NCI-H748 treated with DMSO at 0.1 percent for 48 hours (cell line): ENCODE measurements at places on chromosomes 6 and 20.

- DNase-seq, result no peak
These were observed 22.0 kb downstream of the LYRM2 start for GRCh38 chr6:89616531-89616930.

DNA sequence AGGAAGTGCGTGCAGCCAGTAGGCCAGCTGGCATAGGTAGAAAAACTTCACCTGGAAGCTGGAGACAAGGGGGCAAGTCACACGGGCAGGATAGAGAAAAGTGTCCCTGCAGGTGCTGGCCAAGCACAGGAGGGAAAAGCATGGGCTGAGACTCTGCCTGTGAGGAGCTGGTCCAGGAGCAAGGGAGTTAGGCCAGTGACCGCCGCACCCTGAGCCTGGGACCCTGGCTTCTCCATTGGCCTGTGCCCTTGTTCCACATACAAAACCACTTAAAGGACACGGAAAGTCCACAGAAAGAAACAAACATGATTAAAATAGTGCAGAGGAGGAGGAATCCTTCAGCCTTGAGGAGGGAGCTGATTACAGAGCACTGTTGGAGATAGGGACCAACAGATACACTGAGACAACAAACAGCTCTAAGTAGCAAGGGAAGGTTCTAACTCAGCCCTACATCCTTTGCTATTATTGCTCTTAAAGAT lies 68.6 kb downstream of the TRAM2 start:
- no peak for DNase-seq

- DNase-seq, result no peak
These were observed 11.1 kb downstream of the PNPLA1 start for GRCh38 chr6:36280983-36281382.

- no peak for DNase-seq
These were observed 222.0 kb upstream of the SYNCRIP start for GRCh38 chr6:85864453-85865401.

- DNase-seq, result no peak
These were observed 1.4 kb upstream of the CHD6 start for GRCh38 chr20:41619360-41620100.

DNA sequence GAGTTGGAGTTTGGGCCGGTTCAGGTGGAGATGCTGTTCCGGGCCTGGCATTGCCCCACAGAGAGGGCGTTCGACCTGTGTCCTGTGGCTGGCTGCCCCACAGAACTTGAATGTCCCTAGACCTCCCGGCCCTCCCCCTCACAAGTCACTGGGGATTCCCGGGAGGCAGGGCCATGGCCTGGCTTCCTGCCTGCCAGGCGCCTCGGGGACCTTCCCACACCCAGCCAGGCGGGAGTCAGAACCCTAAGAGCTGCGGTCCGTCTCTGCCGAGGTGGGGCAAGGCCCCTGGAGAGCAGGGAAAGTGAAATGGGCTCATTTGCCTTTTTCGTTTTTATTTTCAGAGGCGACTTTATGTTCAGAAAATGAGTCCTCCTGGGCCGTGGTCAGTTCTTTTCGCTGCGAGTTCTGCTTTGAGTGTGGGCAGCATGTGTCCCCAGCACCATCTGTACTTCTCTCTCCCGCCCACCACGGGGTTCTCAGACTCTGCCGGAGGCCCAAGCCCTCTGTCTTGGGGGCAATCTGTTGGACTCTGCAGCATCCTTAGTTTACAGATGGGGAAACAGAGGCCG lies 8.5 kb downstream of the RBM38 start:
- no peak for DNase-seq

GRCh38 chr20:52601295-52601971 lies 370.7 kb upstream of the TSHZ2 start:
- no peak for DNase-seq

GRCh38 chr20:61765871-61766654 lies 299.6 kb downstream of the TAF4 start:
- no peak for DNase-seq

GRCh38 chr6:63816982-63817436 lies 181.4 kb downstream of the PHF3 start:
- DNase-seq, result peak; percentile 8

DNA sequence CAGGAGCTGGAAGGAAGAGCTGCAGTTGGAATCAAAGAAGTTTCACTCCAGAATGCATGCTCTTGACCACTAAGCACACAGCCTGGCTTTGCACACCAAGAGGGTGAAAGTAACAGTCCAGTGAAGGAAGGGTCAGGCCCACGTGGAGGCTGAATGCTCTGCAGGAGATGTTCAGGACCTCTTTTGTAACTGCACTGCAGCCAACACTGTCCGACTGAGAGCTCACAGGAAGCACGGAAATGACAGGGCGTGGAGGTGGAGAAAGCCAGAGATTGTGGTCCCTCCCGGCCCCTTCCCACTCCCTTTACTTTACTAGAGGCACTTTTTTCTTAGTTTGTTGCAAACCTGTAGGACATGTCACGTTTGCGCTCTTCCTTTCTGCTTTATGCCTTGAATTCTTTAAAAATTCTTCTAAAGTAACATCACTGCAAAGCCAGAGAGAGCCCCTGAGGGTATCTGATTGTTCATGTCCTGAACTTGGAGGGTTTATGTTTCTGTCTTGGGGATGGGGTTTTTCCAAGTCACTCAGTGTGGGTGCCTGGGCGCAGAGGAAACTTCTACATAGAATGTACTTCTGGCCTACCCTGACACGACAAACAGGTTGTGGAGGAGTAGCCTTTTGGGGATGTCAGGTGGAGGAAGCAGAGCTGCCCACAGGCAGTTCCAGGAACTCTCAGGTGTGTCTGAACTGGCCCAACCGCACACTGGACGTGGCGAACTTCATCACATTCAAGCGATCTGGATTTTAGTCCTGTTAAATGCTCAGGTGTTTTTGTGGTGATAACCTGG lies 40.9 kb downstream of the JAG1 start:
- no peak for DNase-seq

GRCh38 chr6:75418233-75418632 lies 75.4 kb downstream of the FILIP1 start:
- DNase-seq, result peak; percentile 68

- no peak for DNase-seq
These were observed 36.3 kb downstream of the ECT2L start for GRCh38 chr6:138832182-138832581.

DNA sequence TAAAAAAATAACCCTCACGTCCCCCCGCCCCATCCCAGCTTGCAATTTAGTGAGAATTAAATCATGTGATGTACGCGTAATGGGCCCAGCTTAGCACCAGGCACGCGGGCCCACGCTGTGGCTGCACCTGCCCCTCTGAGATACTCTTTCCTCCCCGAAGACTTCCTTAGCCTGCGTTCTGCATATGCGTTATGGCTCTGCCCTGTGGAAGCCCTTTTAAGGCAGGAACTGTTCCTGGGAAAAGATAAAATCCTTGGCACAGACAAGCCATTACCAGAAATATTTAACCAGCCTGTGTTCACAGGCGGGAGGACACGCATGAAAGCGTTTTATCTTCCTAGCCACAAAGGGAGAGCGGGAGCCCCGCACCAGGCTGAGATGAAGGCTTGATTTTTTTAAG lies 311.0 kb downstream of the LRFN2 start:
- DNase-seq, result no peak

- no peak for DNase-seq
These were observed 869 bp downstream of the COL21A1 start for GRCh38 chr6:56246541-56246880.

DNA sequence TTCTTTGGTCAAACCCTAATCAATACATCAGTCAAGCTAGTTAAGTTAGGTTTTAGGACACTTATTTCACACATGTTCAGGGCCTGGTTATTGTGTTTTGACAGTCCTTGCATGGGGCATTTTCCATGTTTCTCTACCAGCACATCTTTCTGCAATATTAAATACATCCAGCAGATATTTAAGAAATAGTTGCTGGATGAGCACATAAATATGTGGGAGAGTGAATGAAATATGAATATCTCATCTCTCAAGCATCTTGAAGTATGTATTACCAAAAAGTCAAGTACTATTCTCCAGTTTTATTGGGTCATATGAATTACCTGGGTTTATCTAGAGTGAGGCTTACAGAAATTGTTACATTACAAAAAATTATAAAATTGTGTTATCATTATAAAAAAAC lies 621.9 kb upstream of the GJE1 start:
- DNase-seq, result no peak

DNA sequence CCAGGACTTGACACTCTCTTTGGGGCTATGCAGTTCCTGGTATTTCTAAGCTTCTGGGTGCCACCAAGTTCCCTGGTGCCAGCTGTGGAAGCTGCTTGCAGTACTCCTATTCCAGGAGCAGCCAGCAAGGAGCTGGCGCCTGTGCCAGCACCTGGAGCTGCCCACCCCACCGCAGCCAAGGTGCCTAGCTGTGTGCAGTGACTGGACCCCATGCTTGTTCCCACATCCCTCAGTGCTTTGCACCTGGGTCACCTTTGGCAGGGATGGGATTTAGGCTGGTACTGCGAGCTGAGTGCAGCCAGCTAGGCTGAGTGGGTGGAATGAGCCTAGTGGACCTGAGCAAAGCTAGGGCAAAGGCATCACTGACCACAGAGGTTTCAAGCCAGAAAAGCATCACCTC lies 1674.9 kb downstream of the HACE1 start:
- no peak for DNase-seq

DNA sequence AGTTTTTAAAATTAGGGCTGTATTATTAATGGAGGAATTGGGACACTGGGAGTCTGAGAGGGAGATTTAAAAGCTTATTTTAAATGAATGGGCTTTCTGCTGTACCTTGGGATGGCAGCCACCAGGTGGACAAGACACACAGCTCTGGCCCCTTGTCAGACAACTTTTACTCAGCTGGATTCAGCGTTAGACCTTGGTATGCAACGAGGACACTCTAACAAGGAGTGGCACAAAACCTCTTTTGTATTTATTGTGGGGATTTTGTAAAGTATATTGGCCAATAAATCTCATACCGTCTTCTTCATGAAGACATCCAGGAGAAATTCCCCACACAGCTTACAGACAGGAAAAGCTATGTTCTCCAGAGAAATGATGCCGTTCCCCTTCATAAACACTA lies 105.7 kb downstream of the LCA5 start:
- no peak for DNase-seq

- no peak for DNase-seq
These were observed 277.0 kb downstream of the FOXA2 start for GRCh38 chr20:22307409-22307808.

- no peak for DNase-seq
These were observed 134.5 kb downstream of the AKAP7 start for GRCh38 chr6:131269565-131270391.

- no peak for DNase-seq
These were observed 91.9 kb upstream of the SLC24A3 start for GRCh38 chr20:19120569-19120968.

- no peak for DNase-seq
These were observed 122.0 kb upstream of the TMEM170B start for GRCh38 chr6:11415557-11415956.

- no peak for DNase-seq
These were observed 18.9 kb upstream of the MTHFD1L start for GRCh38 chr6:150846641-150847040.

DNA sequence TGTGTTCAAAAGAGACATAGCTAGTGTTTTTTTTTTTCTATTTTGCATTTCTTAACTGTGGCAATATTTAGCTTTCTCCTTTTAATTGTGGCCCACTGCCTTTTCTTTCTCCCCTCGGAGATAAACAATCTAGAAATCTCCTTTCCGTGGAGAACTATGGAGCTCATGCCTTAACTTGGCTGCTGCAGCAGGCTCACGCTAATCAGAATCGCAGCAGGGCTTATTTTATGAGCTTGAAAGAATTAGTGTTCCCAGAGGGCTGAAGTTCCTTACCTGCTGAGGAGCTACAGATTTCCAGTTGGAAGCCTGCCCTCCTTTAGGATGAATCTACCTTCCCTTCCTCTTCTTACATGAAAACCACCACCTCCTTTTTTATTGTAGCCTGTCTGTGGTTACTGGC lies 35.6 kb downstream of the CTNNBL1 start:
- no peak for DNase-seq

DNA sequence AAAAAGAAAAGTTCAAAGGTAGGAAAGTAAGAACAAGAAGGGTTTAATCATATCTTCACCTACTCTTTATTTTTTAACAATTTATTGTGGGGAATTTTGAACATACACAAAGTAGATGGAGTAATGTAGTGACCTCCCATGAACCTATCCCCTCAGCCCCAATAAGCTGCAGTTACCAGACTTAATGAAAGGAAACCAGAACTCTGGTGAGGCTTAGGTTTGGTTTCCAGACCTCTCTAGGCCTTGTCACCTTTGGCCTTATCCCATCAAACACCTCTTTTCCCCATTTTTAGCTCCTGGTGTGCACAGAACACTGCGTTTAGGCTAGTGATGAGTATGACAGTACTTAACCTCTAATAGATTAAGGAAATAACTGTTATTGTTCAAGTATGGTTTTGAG lies 42.0 kb downstream of the CBFA2T2 start:
- no peak for DNase-seq

DNA sequence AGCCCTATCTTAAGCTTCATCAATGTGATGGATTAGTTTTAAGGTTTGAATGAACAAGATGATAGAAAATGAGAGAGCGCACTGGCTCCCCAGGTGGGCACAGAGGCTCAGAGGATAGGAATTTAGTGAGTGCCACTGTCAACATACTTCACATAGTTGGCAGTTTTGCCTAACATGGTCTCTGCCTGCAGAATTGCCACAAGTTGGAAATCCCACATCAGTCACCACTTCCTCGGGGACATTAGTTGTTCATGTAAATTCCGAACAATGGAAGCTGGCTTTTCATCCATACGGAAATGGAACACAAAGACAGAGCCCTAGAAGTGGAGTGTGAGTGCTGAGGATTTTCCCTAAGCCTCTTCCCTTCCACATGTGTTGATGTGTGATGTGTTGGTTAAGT lies 123.9 kb upstream of the PHACTR1 start:
- DNase-seq, result no peak
